ENCODE measurements at places on chromosomes 4 and X.

- DNase-seq: no peak
Measured at GRCh38 chr4:4647041-4647440, 105.2 kb upstream of the STX18 start.

- DNase-seq: no peak
Measured at GRCh38 chr4:66568001-66568400, 897.7 kb upstream of the EPHA5 start.

DNA sequence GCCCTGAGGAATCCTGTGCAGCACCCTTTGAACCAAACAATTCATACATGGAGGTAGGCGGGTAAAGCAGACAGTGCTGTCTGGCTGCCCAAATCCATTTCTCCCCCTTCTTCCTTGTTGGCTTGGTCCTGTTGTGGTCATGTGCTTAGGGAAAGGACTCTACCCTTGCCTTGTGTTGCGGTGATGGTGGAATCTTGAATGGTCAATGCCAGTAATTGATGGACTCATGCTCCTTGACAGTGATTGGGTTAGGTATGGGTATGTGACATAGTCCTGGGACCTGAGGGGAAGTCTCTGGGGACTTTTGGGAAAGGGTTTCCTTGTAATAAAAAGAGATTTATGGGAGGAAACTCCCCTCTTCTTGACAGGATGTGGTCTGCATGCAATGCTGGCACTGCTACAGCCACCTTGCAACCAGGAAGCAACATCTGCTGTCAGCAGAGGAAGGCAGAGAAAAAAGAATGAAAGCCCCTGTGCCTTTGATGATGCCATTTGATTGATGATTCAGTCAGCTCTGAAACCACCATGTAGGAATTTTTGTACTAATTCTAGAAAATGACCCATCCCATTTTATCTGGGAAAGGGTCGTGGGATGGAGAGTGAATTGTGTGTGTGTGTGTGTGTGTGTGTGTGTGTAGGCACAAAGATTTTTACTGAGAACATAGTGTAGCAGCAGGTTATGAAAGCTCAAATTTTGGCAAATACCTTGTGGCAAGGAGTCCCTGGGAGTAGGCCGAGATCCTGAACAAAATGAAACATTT, 30.0 kb upstream of the HUWE1 start:
- no peak for DNase-seq

- DNase-seq: no peak
Measured at GRCh38 chr4:81905971-81906370, 434.3 kb upstream of the RASGEF1B start.

DNA sequence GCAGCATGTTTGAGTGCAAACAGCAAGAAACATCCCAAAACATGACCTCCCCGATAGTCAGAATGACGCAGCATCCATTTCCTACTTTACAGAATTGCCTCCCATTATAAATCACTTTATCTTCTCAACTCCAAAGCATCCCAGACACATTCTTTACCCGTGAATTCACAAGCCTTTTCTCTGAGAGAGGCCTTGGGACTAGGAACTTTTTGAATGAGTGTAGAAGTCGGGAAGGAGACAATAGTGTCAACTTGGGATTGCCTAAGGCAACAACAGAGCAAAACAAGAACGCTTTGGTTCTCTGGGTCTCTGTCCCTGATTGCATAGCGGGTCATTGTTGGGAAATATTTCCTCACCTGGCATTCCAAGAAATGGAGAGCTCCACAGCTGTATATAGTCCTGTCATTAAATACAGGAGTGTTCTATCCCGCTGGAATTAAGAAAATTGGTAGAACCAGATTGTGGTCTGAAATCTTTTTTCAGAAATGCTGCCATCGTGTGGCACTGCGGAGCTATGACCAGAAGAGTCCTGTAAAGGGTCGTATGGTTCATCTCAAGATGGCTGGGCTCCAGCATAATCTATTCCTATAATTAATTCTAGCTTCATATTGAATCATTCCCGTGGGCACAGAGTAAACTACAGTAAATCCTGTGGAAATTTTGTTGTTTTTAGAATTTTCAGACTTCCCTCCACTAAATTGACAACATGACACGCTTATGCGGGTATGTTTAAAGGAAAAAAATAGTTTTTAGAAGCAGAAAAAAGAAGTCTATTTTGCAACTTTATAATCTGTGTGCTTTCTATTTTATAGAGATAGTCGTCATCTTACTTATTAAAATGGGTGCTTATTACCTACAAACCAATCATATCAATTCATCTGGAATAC, 2.0 kb upstream of the SPP1 start:
- peak; percentile 44 for DNase-seq

All from AML-193 (cell line).